ENCODE measurements at places on chromosomes 1 and 21. TPM values are rescaled to one million over a fixed set of nuclear protein-coding genes. Genes with fewer than 3 reads are reported as not detected.

DNA sequence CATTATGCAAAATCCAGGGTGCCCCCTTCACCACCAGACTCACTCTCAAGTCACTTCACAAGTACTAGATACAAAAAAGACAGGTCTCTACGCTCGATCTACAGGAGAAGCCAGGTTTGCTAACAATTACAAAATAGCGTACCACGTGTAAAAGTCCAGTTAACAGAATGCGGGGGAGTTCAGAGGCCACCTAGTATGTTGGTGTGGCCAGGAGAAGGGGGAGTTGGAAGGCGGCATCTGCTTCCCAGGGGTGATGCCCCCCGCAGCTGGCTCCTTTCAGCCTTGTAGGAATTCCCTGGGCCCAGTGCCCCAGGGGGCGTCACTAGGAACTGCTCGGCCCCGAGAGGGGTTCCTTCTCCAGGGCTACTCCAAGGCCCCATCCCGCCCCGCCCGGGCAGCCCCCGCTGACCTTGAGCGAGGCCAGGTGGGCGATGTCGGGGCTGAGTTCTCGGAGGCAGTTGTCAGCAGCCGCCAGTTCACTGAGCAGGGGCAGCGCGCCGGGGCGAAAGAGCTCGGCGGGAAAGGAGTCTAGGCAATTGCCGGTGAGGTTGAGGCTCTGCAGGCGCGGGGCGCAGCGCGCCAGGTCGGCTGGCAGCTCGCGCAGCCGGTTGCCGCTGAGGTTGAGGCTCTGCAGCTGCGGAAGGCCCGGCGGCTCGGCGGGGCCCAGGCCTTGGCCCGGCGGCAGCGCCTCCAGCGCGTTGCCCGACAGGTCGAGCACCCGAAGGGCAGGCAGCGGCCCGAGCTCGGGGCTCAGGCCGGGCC, 664 bp downstream of the LRRC47 start:
- DNase-seq = no peak

RHD gene
- total RNA-seq = 0.34 TPM

GRCh38 chr1:942864-943533, 16.1 kb downstream of the NOC2L start:
- no peak for DNase-seq

DNA sequence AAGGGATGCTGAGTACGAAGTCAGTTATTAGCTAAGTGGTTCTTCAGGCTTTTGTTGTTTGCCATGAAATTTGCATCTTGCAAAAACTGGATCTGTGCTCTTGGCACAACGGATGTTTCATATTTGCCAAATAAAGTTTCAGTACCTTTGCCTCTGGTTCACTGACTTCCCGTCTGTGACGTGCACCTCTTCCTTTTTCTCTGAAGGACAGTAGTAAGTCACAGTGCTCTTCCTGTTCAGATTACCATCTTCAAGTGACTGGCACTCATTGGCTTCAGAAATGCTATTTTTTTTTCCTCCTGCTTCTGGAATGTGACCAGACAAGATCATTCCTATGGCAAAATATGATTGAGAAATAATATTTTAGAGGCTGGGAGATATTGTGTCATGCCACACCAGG, 75.9 kb upstream of the GREM2 start:
- no peak for DNase-seq

DNA sequence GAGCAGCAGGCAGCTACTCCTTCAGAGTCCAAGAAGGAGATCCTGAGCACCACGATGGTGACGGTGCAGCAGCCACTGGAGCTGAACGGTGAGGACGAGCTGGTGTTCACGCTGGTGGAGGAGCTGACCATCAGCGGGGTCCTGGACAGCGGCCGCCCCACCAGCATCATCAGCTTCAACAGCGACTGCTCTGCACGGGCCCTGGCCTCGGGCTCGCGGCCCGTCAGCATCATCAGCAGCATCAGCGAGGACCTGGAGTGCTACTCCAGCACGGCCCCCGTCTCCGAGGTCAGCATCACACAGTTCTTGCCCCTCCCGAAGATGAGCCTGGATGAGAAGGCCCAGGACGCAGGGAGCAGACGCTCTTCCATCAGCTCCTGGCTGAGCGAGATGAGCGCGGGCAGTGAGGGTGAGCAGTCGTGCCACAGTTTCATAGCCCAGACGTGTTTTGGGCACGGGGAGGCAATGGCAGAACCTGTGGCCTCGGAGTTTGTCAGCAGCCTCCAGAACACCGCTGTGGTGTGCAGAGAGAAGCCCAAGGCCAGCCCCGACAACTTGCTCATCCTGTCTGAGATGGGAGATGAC, 531.8 kb downstream of the KIF26B start:
- DNase-seq = no peak

DNA sequence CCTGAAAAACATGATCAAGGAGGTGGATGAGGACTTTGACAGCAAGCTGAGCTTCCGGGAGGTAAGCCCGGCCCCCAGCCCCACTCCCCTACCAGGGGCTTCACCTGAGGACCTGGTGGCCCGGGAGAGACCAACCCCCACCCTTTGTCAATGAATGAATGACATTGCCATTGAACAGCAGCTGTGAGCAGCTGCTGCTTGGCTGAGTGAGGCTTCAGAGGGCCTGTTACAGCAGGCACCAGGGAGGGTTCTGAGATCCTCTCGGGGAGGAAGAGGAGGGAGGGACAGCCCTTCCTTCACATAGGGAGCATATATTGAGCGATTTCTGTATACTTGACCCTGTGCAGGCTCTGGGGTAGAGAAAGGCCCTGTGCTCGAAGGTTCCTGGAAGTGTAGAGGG, 12.3 kb upstream of the CTRC start:
- no peak for DNase-seq

GRCh38 chr21:35690436-35690835, 369.9 kb downstream of the SETD4 start:
- DNase-seq = no peak

DNA sequence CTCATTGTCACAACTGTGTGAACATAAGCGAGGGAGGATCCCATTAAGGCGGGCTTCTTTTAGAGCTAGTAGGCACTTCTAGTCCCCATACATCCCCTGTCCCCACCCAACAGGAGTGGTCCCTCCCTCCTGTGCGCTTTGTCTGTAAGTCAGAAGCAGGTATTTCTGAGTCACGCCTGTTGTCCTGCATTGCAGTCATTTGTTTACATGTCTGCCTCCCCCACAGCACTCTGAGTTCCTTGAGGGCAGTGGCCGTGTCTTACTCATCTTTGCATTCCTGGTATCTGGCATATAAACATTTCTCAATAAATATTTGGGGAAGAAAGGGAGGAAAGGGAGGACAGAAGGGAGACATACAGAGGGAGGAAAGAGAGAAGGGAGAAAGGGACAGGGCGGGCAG, 40.3 kb downstream of the PLEKHA6 start:
- peak; percentile 23 for DNase-seq

GRCh38 chr21:37449302-37449937, 82.8 kb downstream of the DYRK1A start:
- no peak for DNase-seq

- DNase-seq = peak; percentile 90
Measured at GRCh38 chr1:157154940-157155514, 16.8 kb upstream of the ETV3 start.

DNA sequence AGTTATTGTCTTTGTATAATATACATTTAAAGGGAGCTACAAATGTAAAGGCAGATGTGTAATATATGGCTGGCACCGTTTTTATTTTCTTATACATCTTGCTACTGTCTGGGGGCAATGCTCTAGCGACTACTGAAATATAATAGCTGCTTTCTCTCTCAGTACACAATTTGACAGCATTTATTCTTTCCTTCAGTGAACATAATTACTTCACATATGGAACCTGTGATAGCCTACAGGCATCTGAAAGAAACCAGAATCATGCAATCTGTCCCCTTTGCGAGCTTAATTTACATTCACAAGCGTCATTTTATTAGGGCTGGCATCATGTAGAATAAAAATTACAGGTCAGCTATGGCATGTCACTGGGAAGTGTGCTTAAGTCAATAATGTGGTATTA, 557.5 kb upstream of the PTBP2 start:
- no peak for DNase-seq

ATAD3B gene
- 15.0 TPM for total RNA-seq

GRCh38 chr1:108671143-108671542, 10.2 kb upstream of the HENMT1 start:
- no peak for DNase-seq

GRCh38 chr1:230299191-230300006, 126.7 kb downstream of the PGBD5 start:
- DNase-seq = peak; percentile 12

GRCh38 chr1:216173376-216173995, 249.8 kb downstream of the USH2A start:
- DNase-seq = no peak

TEX38 gene
- not detected for total RNA-seq

DNA sequence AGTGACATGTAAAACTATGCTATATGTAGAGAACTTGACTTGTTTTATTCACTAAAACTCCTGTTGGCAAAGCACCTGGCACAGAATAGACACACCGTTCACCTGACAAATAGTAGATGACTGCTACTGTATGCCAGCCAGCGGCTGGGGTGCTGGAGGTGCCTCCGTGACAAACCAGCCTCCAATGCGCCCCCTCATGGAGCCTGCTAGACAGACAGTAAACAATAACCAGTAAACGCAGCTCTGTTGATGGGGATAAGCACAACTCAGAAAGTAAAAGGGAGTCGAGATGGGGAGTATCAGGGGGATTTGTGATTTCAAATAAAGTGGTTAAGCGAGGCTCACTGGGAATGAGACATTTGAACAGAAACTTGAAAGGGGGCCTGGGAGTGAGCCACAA, 107.2 kb downstream of the PRDM2 start:
- peak; percentile 48 for DNase-seq

GRCh38 chr1:67677408-67677807, 7.6 kb upstream of the GADD45A start:
- no peak for DNase-seq

DNA sequence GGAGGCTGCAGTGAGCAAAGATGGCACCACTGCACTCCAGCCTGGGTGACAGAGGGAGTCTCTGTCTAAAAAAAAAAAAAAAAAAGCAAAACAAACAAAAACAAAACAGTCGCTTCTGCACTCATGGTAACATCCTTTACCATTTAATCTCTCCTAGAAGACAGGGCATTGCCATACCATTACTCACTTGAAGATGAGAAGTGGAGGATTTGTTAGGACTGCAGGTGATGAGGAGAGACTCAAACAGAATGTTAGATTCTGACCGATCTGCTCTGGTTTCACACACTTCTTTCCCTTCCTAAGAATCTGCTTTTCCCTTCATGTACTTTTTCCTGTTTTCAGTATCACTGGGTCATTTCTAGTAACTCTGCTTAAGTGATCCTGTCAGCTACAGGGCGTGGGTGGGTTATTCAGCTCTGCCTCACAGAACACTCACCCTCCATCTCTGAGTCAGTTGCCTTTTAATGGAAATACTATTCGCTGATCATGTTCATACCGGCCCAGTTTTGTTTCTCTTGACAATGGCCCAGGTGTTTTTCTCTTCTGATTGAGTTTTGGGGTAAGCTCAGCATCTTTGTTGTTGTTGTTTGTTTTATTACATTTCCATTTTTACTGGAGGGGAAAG, 148.0 kb upstream of the ERG start:
- no peak for DNase-seq

DNA sequence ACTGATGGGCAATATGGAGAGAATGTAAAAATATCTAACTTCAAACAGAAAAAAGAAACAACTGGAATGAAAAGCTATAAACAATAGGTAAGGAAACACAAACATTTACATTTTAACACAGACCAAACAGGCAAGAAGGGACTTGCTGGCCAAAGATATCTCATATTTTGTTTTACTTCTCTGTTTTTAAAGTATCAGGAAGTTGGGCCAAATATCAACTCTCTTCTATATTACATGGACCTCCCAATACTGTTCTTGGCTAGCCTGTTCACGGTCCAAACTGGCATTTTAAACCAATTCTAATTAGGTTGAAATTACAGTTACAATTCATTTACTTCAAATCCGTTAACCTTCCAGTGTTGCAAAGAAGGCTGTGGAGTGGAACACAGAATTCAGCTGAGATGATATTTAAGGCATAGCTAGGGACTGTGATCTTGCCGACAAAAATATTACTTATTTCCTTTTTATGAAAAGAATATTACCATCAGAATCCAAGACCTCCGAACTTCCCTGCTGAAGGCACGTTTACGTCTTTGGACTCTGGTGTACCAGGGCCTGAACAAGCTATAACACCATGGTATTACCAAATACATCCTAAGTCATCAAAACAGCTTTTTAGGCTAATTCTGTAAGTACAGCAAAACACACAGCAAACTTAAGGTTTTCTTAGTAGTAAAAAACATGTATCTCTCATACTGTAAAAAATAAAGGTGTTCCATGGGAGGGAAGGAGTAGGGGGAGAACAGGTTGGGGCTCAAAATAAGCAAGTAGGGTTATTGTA, 165.4 kb downstream of the RUNX1 start:
- DNase-seq = peak; percentile 46

Data from dermis blood vessel endothelial cell (primary cell).